ENCODE measurements at places on chromosomes 5 and 9.

- no peak for DNase-seq
These were observed 45.1 kb upstream of the SUB1 start for GRCh38 chr5:32539981-32540845.

- no peak for DNase-seq
These were observed 69.4 kb downstream of the PPIC start for GRCh38 chr5:122967085-122967484.

DNA sequence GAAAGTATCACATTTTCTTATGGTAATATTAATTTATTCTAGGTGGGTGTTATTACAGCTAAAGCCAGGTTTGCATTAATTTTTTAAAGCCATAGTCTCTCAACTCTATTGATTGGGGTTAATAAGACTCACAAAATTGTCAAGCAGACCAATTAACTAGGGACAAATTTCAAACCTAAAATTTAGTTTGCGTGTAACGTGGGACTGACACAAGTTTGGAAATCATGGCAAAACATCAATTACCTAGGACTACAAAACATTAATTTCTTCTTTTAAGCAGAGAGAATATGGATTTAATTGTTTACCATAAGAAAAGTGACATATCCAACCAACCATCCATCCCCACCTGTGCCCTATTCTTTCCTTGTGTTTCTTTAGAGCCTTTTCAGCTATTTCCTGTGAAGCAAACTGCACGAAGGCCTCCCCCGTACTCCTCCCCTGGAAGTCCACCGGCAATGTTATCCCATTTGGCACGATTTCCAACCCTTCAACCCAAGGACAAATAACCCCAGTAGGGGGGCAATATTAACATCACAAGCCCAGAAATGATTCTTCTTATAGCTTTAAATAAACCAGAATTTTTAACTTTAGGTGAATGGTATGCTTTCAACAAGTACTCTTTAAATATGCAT is 4.4 kb downstream of the HNRNPH1 start:
- no peak for DNase-seq

DNA sequence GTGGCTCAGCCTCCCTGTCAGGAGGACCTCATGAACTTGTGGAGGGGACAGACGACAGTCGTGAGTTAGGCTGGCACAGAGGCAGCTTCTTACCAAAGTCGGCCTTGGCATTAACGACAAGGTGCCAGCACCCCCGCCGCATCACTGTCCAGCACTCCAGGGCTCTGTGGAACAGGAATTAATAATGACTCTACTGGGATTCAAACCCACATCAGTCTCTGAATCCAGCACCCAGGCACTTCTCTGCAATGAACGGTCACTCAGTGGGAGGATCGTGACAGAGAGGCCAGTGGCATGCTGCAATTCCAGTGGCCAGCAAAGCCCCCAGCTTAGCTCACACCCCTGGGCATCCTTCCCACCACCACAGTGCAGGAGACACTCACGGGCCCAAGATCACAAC is 263.3 kb upstream of the ADAMTS16 start:
- no peak for DNase-seq

DNA sequence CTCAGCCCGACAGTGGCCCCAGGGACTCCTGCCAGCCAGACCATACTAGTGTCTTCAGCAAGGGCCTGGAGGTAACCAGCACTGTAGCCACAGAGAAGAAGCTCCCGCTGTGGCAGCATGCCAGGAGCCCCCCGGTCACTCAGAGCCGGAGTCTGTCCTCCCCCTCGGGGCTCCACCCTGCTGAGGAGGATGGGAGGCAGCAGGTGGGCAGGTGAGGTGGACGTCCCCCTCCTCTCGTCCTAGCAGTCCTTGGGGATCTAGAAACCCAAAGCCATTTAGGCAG is 28.0 kb upstream of the LRRC14B start:
- no peak for DNase-seq

DNA sequence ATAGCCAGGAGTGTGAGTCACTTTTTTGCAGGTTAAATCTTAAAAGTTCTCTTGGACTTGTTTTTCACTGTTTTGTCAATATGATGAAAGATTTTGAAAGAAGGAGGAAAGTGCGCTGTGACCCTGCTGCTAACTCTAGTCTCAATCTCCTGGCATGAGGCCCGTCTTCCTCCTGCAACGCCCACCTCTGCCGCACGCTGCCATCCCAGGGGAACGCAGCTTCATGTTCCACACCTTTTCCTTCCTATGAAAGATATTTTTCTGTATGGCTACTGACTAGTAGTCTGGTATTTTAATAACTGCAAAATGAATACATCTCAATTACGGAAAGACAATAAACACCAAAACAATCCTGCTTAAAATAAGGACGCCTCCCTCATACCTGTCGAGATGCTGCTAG is 8.3 kb downstream of the PPIC start:
- no peak for DNase-seq

DNA sequence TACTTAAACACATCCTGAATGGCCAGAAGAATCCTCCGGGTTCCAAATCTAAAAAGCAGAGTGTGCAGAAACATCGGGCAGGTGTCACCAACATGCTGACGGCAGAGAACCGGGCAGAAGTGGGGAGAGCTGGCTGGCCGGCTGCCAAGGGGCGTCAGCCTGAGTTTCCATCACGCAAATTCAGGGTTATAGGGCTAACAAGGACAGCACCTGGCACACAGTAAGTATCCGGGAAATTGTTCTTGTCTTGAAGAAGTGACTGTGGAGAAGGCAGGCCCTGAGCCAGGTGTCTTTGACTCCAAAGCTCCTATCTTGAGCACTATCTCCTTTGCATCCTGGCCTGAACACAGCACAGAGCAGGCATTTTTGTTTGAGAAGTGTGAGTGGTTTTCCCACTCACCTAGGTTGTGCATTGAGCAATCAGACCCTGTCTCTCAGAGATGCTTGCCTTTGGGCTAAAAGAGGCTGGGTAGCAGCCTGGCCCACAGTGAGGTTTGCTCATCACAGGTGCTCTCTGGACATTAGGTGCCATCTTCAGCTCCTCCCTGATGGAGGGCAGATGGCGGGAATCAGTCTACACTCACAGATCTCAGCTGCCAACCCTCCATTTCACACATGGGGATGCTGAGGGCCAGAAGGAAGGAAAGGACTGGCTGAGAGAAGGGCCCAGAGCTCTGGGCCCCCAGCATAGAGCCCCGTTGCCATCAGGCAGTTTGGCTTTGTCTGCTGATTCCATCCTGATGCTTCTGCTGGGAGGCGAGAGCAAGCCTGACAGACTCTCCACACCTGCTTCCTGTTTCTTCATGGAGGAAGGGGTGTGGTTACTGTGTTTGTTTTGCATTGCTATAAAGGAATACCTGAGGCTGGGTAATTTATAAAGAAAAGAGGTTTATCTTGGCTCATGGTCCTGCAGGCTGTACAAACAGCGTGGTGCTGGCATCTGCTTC is 52.8 kb downstream of the WHRN start:
- DNase-seq, result no peak

DNA sequence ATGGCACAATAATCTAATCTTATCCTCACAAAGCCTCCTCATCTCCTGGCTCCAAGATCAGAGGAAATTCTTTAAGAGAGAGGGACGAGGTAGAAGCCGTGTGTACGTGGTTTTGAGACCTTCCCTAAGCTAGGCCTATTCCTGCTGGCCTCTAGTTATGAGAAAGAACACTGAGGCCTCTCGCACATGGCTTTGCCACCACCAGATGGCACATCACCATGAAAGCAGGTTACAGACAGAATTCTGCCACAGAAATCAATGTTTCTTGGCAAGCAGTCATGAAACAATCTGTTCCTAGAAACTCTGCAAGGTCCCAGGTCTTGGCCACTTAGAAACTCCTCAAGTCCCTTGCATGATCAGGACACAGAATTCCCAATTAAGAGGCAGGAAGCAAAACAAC is 268.2 kb upstream of the TAS2R1 start:
- DNase-seq, result no peak

DNA sequence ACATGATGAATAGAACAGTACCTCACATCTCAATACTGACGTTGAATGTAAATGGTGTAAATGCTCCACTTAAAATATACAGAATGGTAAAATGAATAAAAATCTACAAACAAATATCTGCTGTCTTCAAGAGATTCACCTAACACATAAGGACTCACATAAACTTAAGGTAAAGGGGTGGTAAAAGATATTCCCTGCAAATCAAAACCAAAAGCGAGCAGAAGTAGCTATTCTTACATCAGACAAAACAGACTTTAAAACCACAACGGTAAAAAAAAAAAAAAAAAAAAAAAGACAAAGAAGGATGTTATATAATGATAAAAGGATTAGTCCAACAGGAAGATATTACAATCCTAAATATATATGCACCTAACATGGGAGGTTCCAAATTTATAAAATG is 214.0 kb upstream of the MAST4 start:
- no peak for DNase-seq

DNA sequence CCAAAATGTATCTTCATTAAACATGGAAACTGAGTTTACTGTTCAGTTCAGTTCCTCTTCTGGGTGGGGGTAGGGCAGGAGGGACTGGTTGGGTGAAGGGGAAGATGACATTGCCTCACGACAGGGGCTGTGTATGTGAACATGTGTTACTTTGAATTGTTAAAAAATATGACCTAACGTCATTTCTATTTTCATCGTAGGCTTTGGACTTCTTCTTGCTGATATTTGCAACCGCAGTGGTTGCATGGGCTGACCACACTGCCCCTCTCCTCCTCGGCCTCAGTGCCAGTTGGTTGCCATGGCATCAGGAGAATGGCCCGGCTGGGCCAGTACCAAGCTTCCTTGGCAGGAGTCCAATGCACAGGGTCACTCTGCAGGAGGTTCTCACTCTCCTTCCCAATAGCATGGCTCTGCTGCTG is 41.5 kb downstream of the HACD4 start:
- no peak for DNase-seq

- no peak for DNase-seq
These were observed 140.6 kb downstream of the SEMA5A start for GRCh38 chr5:9405196-9405754.

DNA sequence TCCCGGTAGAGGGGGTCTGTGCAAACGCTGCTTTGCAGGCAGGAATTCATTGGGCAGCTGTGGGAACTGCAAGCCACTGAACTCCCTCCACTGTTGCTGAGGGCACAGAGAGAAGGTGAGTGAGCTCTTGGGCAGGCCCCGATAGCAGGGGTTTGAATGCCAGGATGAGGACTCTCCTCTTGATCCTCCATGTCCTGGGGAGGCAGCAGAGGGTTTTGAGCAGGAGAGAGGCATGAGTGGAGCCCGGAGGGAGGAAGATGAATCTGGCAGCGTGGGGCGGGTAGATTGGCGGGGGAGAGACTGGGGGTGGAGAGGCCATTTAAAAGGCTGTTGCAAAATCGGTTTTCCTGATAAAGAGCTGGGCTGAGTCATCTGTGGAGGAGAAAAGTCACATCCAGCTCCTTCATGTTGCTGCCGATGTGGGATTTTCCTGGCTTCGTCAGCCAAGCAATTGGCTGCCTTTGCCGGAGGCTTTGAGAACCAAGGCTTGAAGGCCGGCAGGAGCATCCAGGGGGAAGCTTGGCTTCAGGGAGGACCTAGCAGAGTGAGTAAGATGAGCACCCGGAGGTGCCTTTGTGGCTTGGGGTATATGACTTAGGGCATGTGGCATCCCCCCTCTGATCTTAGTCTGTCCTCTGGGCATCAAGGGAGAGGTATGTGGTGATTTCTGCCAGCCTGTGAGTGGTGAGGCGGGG is at the start of gene SYNPO:
Gene SYNPO, plus strand, starts transcription at position 350 of the 695 bp plus-strand sequence. CDS start 7,616 bp downstream, outside the sequence.
- no peak for DNase-seq

- no peak for DNase-seq
These were observed 141.1 kb upstream of the RAD23B start for GRCh38 chr9:107141967-107142366.

DNA sequence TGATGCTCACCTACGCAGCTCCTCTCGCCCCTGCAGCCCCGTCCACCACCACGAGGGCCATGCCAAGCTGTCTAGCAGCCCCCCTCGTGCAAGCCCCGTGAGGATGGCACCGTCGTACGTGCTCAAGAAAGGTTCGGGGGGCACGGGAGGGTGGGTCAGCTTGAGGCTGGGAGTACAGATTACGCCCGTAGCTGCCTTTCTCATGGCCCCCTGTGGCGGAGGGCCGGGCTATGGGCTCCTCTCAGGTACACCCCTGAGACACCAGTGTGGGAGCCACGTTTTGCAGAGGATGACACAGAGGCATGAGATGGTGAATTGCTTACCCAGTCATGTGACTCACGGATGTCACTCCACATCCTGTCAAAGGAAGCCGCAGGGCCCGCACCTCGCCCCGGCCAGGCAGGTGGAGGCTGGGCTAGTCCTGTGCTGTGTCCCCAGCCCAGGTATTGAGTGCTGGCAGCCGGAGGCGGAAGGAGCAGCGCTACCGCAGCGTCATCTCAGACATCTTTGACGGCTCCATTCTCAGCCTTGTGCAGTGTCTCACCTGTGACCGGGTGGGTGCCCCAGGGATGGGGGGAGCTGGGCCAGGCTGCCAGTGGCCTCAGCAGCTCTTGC is 33.7 kb downstream of the USP20 start:
- DNase-seq, result no peak

DNA sequence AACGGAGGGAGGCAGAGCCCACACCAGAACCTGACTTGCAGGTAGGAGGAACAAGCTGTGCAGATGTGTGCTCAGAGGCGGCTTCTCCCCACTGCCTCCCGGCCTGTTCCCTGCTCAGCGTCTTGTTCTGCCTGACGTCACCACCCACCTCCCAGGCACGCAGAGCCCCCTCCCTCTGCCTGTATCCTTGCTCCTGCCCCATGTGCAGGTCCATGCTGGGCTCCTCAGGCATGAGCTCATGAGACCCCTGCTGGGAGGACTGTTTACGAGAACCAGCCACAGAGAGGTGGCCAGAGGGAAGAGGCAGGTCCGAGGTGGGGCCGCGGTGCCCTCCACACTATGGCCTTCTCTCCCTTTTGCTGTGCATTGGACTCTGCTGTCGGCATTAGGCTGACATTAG is 45.5 kb downstream of the SLC6A3 start:
- no peak for DNase-seq

- DNase-seq, result no peak
These were observed 22.3 kb downstream of the FAM78A start for GRCh38 chr9:131253891-131254491.

GRCh38 chr9:21615446-21615845 is 133.3 kb upstream of the IFNE start:
- DNase-seq, result no peak

DNA sequence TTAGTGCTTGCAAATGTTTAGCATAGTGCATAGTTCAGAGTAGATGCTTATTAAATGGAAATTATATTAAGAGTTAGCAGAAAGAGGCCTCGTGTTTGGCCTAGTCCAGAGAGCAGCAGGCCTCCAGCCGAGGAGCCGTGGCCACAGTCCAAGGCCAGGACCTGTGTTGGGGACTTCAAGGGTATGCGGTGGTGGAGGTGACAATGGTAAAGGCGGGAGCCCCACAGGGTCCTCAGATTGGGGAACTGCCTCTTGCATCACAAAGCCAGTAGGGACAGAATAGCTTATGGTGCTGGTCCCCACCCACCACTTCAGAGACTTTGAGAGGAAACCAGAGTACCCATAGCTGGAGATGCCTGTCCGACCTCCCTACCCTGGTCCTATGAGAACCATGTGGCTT is 554.6 kb upstream of the RIOK2 start:
- no peak for DNase-seq

GRCh38 chr5:78638423-78638822 is 10.1 kb downstream of the LHFPL2 start:
- no peak for DNase-seq

GRCh38 chr5:128228521-128228920 is 145.0 kb downstream of the SLC12A2 start:
- no peak for DNase-seq
